ENCODE measurements at places on chromosomes 3 and 15. TPM values are rescaled to one million over a fixed set of nuclear protein-coding genes. Genes with fewer than 3 reads are reported as not detected.

GRCh38 chr15:43998607-43999006 lies 171.8 kb downstream of the WDR76 start:
- no peak for DNase-seq

DNA sequence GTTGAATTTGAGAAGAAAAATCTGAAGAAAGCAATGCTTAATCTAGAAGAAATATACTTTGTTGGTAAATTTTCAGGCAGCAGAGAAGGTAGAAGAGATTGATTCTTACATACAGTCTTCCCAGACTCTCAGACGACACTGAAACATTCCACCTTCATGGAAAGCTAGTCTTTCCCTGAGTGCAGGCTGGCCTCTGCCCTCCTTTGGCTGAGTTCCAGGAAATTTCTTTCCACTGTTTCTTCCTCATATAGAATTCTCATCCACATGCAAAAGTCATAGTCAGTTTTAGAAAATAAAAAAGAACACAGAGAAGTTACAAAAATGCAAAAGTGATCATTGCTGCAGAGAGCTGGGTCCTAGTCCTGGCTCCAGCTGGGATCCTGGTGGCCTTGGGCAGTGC lies 142.5 kb upstream of the PRR23C start:
- DNase-seq, result no peak

- peak; percentile 91 for DNase-seq
Observed at GRCh38 chr3:134094491-134094890, 64.8 kb upstream of the SLCO2A1 start.

- no peak for DNase-seq
Observed at GRCh38 chr3:177356952-177357351, 159.7 kb upstream of the TBL1XR1 start.

DNA sequence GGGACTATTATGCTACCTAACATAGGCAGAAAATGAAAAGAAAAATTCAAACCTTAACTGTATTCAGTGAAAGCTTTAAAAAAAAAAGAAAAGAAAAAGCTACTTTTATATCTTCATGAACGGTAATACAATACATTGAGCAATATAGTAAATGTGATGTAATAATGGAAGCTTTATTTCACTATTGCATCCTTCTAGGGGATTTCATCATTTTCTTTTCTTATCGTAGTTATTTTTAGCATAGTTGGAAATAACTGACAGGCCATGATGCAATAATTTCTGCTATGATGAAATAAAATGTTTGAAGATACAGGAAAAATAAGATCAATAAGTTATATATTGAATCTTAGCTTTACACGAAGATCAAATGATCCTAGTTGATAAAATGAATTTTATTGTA lies 40.3 kb upstream of the ZCWPW2 start:
- DNase-seq, result no peak

- no peak for DNase-seq
Observed at GRCh38 chr3:63964681-63965485, 52.7 kb upstream of the SCAANT1 start.

DNA sequence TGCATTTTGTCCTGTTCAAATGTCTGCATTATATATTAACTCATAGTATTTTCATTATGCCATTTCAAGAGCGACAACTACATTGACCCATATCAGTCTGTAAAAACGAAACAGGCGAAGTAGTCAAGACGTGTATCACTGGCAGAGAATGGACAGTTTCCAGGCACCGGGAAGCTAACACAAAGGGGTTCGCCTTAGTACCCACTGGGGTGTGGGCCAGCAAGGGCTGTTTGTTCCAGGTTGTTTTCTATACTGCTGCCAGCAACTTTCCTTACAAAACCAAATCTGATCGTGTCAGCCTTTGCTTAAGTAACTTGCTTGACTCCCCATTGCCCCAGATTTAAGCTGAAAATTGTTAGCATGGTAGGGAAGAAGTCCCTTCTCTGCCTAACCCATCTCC lies 87.1 kb downstream of the CGNL1 start:
- DNase-seq, result no peak

HYAL3 gene
- total RNA-seq, result 14.4 TPM

FHIT gene
- total RNA-seq, result not detected

NCBP2 gene
- 77.7 TPM for total RNA-seq

GOLGA6D gene
- not detected for total RNA-seq
